Stomach (tissue), 19 donors: ENCODE measurements at places on chromosomes 11 and 22. TPM values are rescaled to one million over a fixed set of nuclear protein-coding genes. Genes with fewer than 3 reads are reported as not detected.

DNA sequence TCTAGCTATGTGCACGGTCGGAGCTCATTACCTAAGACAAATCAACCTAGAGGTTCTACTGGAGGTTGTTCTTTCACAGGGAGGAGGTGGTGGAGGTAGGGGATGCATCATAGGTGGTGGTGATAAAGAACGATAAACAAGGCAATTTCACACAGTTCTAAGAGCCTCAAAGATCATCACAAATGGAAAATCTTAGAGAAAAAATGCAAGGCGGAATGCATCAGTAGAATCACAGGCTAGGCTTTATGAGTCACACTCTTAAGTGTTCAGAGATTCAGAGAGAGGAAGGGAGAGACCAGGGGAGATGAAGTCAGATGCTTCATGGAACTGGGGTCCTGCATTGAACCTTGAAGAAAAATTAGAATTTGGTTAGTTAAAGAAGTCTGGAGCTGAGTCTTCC, 58.3 kb downstream of the TMPRSS5 start:
- no peak overlapping the region for H3K4me3 ChIP-seq
- no peak for DNase-seq
- H3K36me3 ChIP-seq = no peaks in the 10 kb centered on the region
- H3K27ac ChIP-seq = no peak overlapping the region

DNA sequence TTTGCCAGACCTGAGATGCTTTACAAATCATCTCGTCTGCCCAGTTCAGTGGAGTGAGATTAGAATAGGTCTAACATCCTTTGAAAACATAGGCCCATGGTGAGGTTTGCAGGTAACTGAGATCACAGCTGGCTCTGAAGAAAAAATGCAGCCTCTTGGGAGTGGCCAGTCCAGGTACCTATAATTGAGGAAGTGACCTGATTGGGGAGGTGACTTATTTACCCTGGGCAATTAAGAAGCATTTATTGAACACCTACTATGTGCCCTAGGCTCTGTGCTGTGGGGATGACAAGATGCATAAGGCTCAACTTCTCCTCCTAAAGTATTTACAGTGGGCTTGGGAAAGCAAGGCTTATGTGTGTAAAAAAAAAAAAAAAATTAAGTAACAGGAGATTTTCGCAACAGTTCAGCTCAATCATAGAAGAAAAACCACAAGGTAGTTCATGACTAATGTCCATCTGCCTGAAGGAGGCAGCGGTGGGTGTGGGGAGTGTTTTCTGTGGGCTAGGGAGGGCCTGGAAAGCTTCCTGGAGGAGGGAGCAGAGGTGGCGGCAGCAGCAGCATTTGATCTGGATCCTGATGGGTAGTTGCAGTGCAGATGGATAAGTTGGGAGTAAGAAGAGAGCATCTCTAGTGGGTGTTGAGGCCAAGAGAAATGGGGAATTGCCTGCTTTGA, 16.1 kb downstream of the MICAL2 start:
- DNase-seq = no peak
- peaks cover 24% of the 10 kb centered on the region for H3K4me1 ChIP-seq
- H3K36me3 ChIP-seq = no peaks in the 10 kb centered on the region
- no peak overlapping the region for H3K4me3 ChIP-seq
- H3K27ac ChIP-seq = no peak overlapping the region

GRCh38 chr22:46467006-46467405, 70.4 kb downstream of the CELSR1 start:
- DNase-seq = no peak
- no peak overlapping the region for H3K4me3 ChIP-seq
- peaks cover 23% of the 10 kb centered on the region for H3K4me1 ChIP-seq
- no peaks in the 10 kb centered on the region for H3K27me3 ChIP-seq

Gene CADM1
- total RNA-seq = 10.3 TPM

Gene SLC1A2
- 13.4 TPM for total RNA-seq

- peaks cover 9% of the 10 kb centered on the region for H3K36me3 ChIP-seq
- peaks cover 21% of the 10 kb centered on the region for H3K4me1 ChIP-seq
- no peak overlapping the region for H3K4me3 ChIP-seq
- H3K27ac ChIP-seq = no peak overlapping the region
- H3K27me3 ChIP-seq = no peaks in the 10 kb centered on the region
These were observed 80.1 kb upstream of the BIRC3 start for GRCh38 chr11:102237096-102237735.

DNA sequence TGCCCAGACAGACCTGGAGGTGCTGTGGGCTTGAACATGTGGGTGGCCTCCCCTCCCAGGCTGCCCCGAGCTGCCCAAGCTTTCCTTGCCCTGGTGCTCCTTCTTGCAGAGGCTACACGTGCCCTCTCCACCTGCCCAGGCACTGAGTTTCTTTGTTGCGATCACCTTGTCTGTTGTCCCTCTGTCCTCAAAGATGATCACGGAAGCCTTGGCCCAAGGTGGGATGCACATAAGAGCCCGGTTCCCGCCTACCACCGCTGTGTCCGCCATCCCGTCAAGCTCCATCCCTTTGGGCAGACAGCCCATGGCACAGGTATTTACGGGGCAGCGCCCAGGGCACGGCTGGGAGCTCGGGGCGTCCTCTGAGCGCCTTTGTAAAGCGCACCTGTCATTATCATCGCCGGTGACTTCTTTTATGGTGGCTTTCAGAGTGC, 67.5 kb downstream of the MED15 start:
- peaks cover 4% of the 10 kb centered on the region for H3K4me1 ChIP-seq
- peaks cover 71% of the 10 kb centered on the region for H3K36me3 ChIP-seq
- H3K27ac ChIP-seq = no peak overlapping the region
- no peak for DNase-seq
- H3K27me3 ChIP-seq = no peaks in the 10 kb centered on the region

Gene OR8G1
- not detected for total RNA-seq

- no peaks in the 10 kb centered on the region for H3K36me3 ChIP-seq
- no peak for DNase-seq
- no peaks in the 10 kb centered on the region for H3K27me3 ChIP-seq
- peaks cover 40% of the 10 kb centered on the region for H3K4me1 ChIP-seq
These were observed 11.7 kb upstream of the C1QTNF6 start for GRCh38 chr22:37199760-37200108.

- H3K4me3 ChIP-seq = no peak overlapping the region
- peaks cover 4% of the 10 kb centered on the region for H3K4me1 ChIP-seq
- H3K27ac ChIP-seq = no peak overlapping the region
- no peaks in the 10 kb centered on the region for H3K27me3 ChIP-seq
- DNase-seq = no peak
- no peaks in the 10 kb centered on the region for H3K36me3 ChIP-seq
These were observed 17.5 kb downstream of the NFAM1 start for GRCh38 chr22:42414565-42415303.

Gene TEAD1
- 93.5 TPM for total RNA-seq

Gene KCNJ1
- not detected for total RNA-seq

Gene B3GAT1
- total RNA-seq = 25.8 TPM

Gene BRSK2
- total RNA-seq = not detected

Gene FGF19
- not detected for total RNA-seq

Gene POU2AF1
- 25.7 TPM for total RNA-seq

- no peaks in the 10 kb centered on the region for H3K36me3 ChIP-seq
- no peaks in the 10 kb centered on the region for H3K4me1 ChIP-seq
- no peak overlapping the region for H3K4me3 ChIP-seq
- no peak for DNase-seq
- H3K27ac ChIP-seq = no peak overlapping the region
These were observed 46.9 kb downstream of the ME3 start for GRCh38 chr11:86625544-86625943.

Gene PACSIN3
- total RNA-seq = 7.0 TPM

GRCh38 chr11:47393163-47394049, 15.0 kb upstream of the SLC39A13 start:
- H3K27me3 ChIP-seq = no peaks in the 10 kb centered on the region
- H3K4me1 ChIP-seq = no peaks in the 10 kb centered on the region
- H3K4me3 ChIP-seq = no peak overlapping the region
- DNase-seq = peak; percentile 46
- peak overlapping the region; percentile 90 for H3K27ac ChIP-seq

Gene RIN1
- 7.1 TPM for total RNA-seq

Gene NUMA1
- total RNA-seq = 202 TPM

Gene C22orf31
- not detected for total RNA-seq
